ENCODE measurements at places on chromosomes 1 and 21.

DNA sequence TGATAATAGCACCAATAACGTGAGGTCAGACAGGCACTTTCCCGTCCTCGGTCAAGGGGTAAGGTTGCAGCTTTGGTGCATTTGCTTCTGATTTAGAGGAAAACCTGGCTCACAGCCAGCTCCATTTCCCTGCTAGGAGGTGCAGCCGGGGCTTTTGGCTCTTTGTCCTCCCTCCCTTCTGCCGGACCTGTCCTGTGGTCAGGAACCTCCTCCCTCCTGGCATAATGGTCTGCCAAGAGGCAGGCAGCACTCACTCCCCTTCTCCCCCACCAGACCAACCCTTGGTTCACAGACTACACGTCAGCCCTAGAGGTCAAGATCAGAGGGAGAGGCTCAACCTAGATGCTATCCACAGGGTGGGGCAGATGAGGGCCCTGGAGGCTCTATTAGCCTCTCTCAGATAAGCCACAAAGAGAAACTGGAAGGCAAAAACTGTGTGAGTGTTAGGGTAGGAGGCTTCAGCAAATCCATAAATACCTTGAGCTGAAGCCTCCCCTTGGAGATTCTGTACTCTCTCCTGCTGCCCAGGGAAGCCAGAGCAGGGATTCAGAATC, 64.8 kb downstream of the PLXNA2 start:
- no peak for DNase-seq

- DNase-seq: no peak
Measured at GRCh38 chr1:1989102-1989542, 14.5 kb downstream of the CFAP74 start.

- DNase-seq: no peak
Measured at GRCh38 chr21:35530766-35531165, 481.7 kb upstream of the RUNX1 start.

DNA sequence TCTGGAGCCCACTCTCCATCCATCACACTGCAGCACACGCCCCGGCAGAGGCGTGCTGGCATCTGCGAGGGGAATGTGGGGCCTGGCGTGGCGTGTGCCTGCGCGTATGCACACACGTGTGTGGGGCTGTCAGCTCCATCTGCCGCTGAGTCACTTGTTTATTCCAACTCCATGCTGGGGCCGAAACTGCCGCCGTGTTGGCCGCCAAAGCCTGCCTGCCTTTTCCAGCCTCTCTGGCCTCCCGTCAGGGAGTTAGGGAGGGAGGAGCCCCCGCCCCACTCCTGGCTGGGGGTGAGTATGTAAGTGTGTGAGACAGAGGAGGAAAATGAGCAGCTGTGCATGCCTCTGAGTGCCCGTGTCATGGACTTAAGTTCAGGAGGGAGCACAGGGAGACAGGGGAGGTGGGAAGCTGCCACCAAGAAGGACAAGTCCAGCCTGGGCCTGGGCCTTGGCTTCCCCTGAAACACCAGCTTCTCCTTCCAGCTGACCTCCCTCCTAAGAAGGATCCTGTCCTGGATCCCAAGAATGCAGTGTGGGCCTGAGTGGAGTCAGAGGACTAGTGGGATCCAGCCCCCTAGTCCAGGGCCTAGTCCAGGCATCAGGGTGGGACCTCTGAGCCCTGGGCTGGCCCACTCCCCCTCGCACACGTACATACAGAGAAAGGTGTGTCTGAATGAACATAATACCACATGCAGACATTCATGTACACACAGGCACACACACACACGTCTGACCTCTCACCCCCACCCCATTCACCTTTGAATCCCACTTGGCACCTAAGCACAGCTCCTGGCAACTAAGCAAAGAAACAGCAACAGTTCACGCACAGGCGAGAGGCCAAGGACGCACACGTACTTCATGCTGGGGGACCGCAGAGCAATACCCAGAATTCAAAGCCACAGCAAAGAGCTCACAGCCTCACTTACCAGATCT, 24.7 kb downstream of the MEF2D start:
- DNase-seq: no peak

DNA sequence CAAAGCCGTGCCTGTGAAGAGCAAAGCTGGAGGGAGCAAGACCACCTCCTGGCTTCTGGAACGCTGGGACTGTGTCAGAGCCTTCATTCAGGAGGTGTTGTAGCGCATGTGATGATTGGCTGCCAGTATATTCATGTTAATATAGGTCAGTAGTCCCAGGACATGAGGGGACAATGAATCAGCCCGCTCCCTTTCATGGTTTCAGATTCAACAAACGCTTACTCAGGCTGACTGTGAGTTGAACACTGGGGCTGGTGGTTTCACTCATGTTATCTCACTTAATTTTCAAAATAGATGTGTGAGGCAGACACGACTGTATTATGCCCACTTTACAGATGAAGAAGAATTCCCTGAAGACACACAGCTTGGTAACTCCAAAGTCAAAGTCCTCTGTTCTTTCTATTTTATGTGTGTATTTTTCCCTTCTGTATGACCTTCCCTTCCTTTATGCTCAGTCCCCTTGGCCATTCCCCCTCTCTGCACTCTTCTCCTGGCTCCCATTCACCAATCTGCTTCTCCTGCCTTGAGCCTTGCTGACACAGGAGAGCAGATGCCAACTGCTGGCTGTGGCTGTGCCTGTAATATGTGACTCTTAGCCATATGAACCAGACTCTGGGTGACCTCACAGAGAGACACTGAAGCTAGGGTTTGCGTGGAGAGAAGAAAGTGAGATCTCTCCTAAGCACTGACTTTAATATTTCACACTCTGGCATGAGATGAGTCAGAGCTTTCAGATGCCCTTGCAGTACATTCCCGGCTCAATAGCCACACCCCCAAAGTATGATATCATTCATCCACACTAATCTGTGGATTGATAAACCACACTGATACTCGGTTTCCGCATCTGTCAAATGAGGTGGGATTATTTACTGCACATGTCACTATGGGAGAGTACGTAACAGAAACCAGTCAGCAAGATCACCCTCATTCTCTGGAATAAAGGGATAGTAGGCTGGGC, 31.4 kb upstream of the KIRREL1 start:
- no peak for DNase-seq

DNA sequence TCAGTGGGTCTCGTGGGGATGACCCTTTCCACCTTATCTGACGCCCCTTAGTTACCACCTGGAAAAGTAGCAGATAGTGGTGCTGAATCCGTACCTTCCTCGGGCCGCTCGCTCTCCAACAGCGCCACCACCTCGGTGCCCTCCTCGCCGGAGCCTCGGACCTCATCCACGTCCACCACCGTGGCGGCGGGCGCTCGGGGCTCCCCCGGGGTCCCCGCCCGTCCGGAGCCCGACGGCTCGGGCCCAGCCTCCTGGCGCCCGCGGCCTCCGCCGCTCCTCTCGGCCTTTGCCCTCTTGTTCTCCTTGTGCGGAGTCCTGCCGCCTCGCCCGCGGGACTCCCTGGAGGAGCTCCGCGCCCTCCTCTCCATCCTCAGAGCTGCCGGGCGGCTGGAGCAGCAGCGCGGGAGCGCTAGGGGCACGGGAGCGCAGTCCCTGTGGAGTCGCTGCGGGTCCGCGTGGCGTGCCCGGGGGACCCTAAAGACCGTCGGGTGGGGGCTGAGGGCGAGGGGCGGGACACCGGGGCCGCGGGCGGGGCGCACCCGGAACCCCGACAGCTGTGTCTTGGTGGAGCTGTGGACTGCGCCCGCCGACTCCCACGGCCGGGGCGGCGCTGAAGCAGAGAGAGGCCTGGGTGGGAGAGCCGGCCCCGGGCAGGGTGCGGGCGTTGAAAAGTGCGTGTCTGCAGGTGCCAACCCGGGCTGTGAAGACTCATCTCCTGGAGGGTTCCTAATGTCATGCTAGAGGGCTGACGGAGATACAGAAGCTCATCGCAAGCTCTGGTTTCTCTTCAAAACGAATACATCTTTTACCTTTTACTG, at the start of gene NPHS2:
TSS of gene NPHS2 (minus strand) at position 452 of the 818 bp plus-strand sequence. CDS start at position 368, 84 bp downstream.
- no peak for DNase-seq

DNA sequence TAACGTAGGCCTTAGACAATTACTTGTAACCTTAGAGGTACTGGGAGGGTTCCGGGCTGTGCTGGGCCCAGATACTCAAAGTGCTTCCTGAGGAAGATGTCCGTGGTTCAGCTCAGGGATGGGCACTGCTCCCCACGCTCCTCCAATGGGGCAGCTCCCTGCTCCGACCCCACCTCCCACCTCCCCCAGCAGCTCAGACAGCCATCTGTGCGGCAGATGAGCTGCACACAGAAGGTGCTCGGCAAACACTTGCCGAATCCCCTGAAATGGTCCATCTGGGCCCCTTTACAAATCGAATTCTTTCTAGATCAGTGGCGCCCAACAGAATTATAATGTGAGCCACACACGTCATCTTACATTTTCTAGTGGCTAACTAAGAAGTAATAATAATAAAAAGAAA, 242.4 kb upstream of the RAB4A start:
- DNase-seq: no peak

- DNase-seq: no peak
Measured at GRCh38 chr1:109816175-109816811, 52.6 kb upstream of the EPS8L3 start.

- DNase-seq: no peak
Measured at GRCh38 chr1:100076744-100077143, 56.0 kb downstream of the SASS6 start.

- DNase-seq: no peak
Measured at GRCh38 chr1:50973875-50974617, 4.0 kb downstream of the CDKN2C start.

- no peak for DNase-seq
Measured at GRCh38 chr1:32179193-32179442, 357 bp upstream of the TXLNA start.

GRCh38 chr1:223270155-223270554, 93.8 kb downstream of the SUSD4 start:
- no peak for DNase-seq

DNA sequence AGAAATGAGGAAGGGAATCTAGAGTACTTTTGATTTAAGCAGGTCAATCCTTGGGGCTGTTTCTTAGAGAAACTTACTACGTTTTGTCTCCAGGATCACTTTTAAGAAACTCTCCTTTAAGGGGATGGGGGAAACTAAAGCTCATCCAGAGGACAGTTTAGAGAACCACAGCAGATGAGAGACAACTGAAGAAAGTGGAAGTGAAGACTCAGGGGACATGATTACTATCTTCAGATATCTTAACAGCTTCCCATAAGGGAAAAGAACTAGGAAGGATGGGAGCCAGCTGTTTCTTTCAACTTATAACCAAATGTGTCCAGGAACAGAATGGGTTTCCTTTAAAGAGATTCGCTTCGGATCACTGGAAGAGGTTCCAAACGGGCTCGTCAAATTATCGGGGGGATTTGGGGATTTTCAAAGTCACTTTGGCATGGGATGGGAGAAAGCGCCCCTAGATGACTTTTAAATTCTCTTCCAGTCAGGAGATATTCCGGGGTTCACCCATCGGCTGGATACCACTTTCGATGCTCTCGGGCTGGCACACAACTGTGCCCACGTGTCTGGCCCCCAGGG, 1.2 kb downstream of the SCMH1 start:
- no peak for DNase-seq

- DNase-seq: no peak
Measured at GRCh38 chr1:77888081-77888780, at the start of gene NEXN. Gene NEXN (plus strand): TSS chr1:77888624. CDS start chr1:77916107, 27,483 bp downstream.

GRCh38 chr1:239742416-239743109, 349.1 kb upstream of the FMN2 start:
- DNase-seq: no peak

DNA sequence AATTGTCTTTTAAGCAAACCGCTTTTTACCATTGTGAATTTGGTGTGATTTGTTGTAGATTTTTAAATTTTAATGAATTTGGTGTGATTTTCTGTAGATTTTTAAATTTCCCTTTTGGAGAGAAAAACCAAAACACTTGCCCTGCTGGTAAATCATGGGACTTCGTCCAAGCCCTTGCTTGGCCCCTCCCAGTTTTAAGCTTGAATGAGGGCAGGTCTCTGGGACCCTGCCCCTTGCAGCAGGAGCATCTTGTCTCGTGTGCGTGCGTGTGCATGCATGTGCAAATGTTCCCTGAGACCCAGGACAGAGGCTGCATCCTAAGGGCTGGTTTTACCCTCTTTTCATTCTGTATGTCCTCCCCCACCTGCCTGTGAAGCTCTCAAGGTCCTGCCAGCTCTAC, 248.6 kb downstream of the GREM2 start:
- no peak for DNase-seq

- DNase-seq: no peak
Measured at GRCh38 chr1:229874609-229875008, 192.4 kb upstream of the GALNT2 start.

DNA sequence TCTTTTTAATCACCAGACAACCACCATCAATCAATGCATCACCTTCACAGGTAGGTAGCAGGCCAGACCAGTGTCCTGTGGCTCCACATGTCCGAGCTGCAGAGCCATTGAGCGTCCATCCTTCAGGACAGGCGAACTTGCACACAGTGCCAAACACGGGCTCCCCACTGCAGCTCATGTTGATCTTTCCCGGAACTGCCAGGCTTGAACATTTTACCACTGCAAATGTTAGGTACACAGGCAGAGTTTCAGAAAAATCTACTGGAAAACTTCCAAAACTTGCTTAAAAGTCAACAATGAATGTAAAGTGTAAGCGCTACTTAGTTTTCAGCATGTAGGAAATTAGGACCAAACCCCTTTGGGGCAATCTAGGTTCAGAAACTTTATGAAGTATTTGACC, 6.6 kb downstream of the SELE start:
- DNase-seq: no peak

- DNase-seq: no peak
Measured at GRCh38 chr1:94951046-94951445, 24.1 kb upstream of the CNN3 start.

- no peak for DNase-seq
Measured at GRCh38 chr1:178238722-178239510, 145.0 kb downstream of the RASAL2 start.

GRCh38 chr1:113786069-113786468, 26.2 kb downstream of the RSBN1 start:
- DNase-seq: no peak

DNA sequence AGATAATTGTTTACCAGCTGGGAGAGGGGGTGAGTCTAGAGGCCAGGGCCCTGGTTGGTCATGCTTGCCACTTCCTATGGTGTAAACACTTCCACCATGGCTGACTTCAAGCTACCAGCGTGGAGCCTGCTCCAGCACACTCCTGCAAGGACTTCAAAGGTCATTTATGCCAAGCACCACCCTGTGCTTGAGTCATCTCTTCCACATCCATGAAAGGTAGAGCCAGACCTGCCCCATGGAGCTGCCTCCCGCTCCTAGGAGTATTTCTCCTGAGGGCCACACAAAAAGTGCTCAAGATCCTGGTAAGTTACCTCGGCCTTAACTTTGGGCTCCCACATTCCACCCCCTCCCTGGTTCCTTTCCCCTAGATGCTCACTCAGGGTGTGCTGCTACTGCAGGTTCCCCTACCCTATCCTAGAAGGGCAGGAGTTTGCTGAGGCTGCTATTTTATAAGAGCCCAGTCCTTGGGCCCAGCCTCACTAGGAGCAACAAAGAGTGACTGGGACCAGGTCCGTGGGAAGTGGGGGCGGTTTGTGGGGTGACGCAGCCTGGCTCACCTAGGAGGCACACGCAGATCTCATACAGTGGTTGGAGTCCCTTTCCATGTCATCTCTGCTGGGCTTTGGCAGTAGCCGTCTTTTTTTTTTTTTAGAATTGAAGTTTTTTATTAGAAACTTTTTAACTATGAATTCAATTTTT, 2.4 kb downstream of the RAB7B start:
- no peak for DNase-seq
